ENCODE measurements at places on chromosomes 12 and 14.

- DNase-seq = no peak
Measured at GRCh38 chr12:53431187-53431586, 7.5 kb downstream of the AMHR2 start.

GRCh38 chr14:89251061-89251460 lies 166.0 kb downstream of the FOXN3 start:
- no peak for DNase-seq

- DNase-seq = no peak
Measured at GRCh38 chr14:61754627-61755381, 7.4 kb upstream of the SNAPC1 start.

GRCh38 chr14:53954551-53955228 lies 1.9 kb downstream of the BMP4 start:
- DNase-seq = no peak

DNA sequence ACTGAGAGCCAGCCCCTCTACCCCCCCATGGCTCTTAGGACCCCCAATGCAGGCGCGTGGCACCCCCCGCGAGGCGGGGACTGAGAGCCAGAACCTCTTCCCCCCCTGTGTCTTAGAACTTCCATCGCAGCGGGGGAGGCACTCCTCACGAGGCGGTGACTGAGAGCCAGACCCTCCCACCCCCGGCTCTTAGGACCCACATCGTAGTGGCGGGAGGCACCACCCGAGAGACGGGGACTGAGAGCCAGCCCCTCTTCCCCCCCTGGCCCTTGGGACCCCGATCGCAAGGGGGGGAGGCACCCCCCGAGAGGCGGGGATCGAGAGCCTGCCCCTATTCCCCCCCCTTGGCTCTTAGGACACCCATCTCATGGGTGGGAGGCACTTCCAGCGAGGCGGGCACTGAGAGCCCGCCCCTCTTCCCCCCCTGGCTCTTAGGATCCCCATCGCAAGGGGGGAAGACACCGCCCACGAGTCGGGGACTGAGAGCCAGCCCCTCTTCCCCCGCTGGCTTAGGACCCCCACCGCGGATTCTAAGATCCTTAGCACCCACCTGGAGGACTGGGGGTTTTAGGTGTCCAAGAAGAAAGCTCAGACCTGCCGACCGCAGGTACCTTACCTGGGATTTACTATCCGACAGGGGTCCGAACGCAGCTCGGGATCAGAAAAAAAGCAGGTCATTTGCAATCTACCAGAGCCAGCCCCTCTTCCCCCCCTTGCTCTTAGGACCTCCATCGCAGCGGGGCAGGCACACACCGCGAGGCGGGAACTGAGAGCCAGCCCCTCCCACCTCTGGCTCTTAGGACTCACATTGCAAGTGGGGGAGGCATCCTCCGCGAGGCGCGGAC lies 44.9 kb downstream of the DDX11 start:
- DNase-seq = no peak

DNA sequence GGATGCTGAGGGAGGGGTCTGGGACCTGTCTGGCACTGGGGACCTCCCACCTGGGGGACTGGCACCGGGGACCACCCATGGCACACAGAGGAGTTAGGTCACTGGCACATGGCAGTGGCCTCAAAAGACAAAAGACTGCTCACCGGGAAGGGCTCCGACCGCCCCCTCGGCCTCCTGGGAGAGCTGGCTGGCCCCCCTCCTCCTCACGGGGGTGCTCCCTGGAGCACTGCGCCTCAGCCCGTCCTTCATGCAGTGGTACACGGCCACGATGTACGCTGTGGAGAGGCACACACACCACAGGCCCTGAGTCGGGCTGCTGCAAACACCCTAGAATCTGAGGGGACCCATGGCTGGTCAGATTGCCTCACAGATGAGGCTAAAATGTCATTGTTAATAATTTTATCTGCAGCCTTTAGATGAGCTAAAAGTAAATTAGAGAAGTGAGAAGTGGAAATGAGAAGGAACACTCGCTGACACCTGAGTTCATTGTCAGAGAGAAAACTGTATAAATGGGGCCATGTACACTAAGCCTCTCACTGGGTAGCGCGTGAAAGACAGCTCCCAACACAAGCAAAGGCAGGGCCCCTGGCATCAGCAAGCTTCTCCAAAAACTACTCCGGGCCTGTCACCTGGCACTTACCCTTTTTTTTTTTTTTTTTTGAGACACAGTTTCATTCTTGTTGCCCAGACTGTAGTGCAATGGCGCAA lies 14.1 kb downstream of the P2RX2 start:
- DNase-seq = no peak

GRCh38 chr12:84704856-84705255 lies 207.7 kb downstream of the SLC6A15 start:
- DNase-seq = no peak

GRCh38 chr12:1925684-1926006 lies 7.2 kb upstream of the CACNA2D4 start:
- DNase-seq = no peak

- DNase-seq = no peak
Measured at GRCh38 chr12:93908264-93908663, 231.1 kb downstream of the CRADD start.

GRCh38 chr12:96034621-96035282 lies 635 bp downstream of the LTA4H start:
- DNase-seq = no peak

DNA sequence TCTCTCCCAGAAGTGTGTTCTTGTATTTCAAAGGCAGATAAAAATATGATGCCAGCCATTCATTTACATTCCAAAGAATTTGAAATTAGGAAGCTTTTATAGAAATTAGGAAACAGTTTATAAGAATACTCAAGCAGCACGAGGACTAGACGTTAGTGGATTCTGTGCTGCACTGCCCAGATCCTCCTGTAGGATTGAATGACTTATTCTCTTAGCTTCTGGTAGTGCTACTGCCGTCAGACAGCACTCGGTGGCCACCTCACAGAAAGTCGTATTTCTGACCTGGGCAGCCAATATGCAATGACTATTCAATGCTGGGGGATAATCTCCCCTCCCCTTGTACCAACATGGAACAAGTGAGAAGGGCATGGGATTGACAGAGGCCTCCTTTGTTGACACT lies 326.4 kb downstream of the RPL10L start:
- no peak for DNase-seq

GRCh38 chr12:29148911-29149690 lies at the start of gene FAR2:
FAR2 (plus strand) TSS chr12:29149278; CDS start chr12:29270450, 121,172 bp downstream.
- peak; percentile 49 for DNase-seq

GRCh38 chr12:55829967-55830600 lies 697 bp upstream of the DNAJC14 start:
- no peak for DNase-seq

DNA sequence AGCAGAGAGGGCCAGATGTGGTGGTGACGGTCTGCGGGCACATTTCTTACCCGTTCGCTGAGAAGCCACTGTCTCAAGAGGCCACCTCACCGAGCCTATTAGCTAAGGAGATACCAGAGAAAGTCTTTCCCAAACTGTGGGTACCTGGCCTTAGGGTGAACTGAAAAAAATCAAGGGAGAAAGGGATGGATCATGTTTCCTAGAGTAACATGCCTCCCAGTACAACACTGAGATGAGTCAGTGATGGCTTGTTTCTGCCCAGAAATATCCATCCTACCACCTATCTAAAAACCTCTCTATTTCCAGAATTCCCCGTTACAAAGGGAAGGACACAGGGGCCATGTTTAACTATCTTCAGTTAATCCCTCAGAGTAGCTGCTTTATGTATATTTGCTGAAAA lies 83.7 kb downstream of the LMNTD1 start:
- no peak for DNase-seq

GRCh38 chr12:56084958-56085543 lies 5.1 kb downstream of the ERBB3 start:
- peak; percentile 37 for DNase-seq

DNA sequence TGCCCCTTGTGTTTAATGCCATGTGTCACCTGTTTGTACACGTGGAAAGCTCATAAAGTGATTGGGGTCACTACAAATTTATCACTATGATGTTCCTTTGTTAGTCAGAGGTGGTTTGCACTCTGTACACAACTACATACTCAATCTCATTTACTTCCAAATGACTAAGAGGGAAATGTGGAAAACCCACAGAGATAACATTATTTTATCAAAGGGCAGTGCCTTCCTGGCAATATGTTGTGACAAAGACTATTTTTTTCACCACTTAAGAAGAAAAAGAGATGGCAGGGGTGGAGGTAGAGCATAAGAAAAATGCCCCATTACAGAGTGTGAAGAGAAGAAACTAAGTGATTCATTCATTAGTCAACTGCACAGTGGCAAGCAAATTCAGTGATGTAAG lies 1064.1 kb upstream of the FLRT2 start:
- no peak for DNase-seq

DNA sequence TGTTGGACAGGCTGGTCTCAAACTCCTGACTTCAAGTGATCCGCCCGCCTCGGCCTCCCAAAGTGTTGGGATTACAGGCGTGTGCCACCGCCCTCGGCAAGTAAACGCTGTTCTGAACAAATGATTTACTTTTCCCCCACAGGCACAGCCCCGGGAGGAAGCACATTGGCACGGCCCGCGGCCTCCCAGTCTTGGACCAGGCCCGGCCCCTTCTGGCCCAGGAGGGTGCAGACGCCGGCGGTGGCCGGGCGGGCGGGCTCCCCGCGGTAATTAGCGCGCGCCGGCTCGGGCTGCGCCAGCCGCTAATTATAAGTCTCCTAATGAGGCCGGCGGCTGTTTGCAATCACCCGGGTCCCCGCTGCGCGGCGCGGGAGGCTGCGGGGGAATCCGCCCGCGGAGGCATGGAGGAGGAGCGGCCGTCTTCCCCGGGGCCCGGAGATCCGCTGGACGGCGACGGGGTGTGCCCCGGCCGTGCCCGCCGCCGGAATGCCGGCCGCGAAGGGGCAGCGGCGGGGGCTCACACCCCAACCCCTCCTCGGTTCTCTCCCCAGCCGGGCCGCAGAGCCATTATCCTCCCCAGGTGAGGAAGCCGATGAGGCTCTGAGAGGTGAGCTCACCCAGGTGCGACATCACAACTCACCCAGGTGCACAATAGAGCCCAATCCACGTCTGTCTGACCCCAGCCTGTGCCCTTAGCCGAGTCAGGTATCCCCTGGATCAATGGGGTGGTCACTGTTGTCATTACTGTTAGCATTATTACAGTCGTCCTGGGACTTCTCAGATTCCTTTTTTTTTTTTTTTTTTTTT lies 3.3 kb upstream of the POP5 start:
- DNase-seq = peak; percentile 40

DNA sequence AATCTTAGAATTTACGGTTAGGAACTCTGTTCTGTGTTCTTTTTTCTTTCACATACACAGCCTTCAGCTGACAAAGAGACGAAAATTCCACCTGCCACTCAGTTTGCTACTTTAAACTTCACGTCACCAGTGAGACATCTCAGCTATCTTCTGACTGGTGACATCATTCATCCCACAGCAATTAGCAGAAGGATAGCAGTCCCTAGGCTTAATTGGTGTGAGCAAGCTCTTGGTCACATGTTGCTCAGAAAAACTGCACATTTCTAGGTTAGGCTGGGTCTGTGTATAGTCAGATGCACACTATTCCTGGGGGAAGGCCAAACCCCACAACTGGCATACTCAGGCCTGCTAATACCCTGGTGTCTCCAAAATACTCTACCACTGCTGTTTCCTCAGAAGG lies 23.9 kb downstream of the SLC7A7 start:
- no peak for DNase-seq

- no peak for DNase-seq
Measured at GRCh38 chr14:32078023-32078857, 1.1 kb downstream of the ARHGAP5 start.

GRCh38 chr14:101127224-101127623 lies 223.7 kb upstream of the RTL1 start:
- DNase-seq = no peak

- no peak for DNase-seq
Measured at GRCh38 chr12:96224219-96224615, 30.0 kb downstream of the ELK3 start.

DNA sequence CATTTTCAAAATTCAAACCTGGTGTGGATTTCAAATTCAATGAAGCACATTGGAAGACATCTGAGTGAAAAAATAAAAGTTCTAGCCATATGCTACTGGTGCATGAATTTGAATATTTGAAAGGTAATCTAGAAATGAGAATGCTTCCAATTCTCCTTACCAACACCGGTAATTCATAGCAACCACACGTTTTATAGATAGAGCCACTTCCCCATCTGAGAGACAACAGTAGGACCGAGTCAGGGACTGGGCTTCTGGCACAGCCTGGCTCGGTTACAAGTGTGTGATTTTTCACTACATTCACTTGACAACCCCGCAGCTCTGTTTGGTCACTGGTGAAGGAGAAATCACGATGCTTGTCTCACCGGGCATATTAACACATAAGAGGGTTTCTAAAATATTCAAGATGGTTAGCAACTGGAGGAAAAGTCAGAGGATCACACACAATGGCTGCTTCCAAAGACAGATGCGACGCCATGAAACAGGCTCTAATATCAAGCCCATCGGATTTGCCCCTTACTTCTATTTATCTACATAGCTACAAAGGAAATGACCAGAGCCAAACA lies 86.5 kb upstream of the FOXN3 start:
- no peak for DNase-seq

DNA sequence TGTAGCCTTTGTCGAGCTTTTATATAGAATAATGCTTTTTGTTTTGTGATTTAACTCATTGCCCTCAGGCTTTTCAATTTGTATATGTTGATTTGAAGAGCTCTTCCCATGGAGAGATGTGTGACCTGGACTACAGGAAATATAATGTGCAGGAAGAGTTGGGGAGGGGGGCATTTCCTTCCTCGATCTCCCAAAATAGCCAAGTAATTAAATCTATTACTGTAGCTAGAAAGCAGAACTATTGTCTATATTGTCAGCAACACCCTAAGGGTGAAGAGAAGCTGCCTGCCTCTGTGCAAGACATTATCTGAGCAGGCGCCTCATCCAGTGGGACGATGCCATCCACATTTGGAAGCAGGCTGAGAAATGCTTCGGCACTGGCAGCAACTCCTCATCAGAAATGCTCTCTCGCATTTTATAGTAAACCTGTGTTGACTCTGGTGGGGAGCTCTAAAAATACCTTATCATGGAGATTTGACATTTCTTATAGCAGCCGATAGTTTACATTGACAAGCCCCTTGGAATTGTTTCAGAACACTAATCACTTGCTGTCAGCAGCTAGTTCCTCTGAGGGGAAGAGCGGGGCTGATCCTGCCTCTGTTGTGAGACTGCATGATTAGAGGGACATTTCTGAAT lies 392.5 kb upstream of the RGS6 start:
- no peak for DNase-seq

DNA sequence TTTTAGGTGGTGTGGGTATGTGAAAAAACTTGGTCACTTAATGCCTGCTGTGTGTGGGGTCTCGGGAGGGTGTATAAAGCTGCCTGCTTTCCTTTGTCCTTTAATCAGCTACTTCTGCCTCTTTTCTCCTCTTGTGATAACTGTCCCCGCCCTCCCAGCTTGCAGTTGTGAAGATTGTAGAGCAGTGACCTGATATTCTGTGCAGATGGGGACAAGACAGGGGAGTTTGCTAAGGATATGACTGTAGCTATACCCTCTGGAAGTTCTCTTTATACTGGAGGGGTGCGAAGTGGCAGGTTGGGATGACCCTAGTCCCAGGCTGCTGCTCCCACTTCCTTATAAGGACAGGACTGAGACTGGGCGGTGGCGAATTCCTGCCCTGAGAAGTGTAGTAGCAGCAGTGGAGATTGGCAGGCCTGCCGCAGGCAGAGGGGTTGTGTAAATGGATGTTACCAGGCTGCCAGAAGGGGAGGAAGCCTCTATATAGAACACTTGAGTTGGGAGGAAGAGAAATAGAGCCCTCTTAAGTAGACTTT lies 835 bp downstream of the MYL6 start:
- DNase-seq = peak; percentile 43

- DNase-seq = no peak
Measured at GRCh38 chr14:68373847-68374444, 418.9 kb downstream of the ZFP36L1 start.

- no peak for DNase-seq
Measured at GRCh38 chr12:12976366-12976765, 23.7 kb downstream of the HEBP1 start.

- no peak for DNase-seq
Measured at GRCh38 chr12:118370601-118371000, 2.1 kb downstream of the TAOK3 start.

All from activated CD4-positive, alpha-beta T cell treated with anti-CD3 and anti-CD28 coated beads, Interleukin-2, Interleukin-4, amounts not matched to agents 100 ng/mL and 50 ng/mL, durations not matched to agents 16 hours and 8 hours (primary cell).